ENCODE measurements at places on chromosomes 11 and 22.

DNA sequence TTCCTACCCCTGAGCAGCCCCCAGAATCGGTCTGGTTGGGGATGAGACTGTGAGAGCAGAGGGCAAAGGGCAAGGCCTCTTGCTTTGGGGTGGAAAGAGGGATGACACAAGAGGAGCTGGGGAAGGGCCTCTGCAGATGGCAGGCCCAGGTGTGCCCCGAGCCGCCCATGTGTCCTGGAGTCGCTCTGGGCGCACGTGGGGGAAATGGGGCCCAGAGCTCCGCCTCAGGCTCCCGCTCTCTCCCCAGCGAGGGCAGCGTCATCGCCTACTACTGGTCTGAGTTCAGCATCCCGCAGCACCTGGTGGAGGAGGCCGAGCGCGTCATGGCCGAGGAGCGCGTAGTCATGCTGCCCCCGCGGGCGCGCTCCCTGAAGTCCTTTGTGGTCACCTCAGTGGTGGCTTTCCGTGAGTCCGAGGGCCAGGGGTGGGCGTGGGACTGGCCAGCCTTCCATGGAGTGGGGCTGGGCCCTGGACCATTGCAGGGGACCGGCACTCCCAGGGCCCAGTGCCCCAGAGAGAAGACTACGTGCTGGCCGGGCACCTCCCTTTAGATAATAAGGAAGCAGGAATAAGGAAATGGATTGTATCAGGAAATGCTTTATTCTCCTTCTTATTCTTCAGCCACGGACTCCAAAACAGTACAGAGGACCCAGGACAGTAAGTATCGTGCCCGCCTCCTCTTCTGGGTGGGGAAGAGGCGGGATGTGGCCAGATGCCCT is 30.1 kb downstream of the ST14 start:
- DNase-seq, result no peak

- no peak for DNase-seq
Observed at GRCh38 chr22:22800716-22801115, 86.9 kb upstream of the IGLL5 start.

- no peak for DNase-seq
Observed at GRCh38 chr11:100753571-100753970, 66.5 kb downstream of the ARHGAP42 start.

GRCh38 chr22:44646141-44646540 is 55.9 kb upstream of the PRR5 start:
- DNase-seq, result no peak

All from activated T-helper 9 cell treated with anti-CD3 and anti-CD28 coated beads, Interleukin-2, amount 50 U/mL, for 16 hours (primary cell).